Stimulated activated CD4-positive, alpha-beta T cell treated with anti-CD3 and anti-CD28 coated beads, Interleukin-4, amount 100 ng/mL, for 4 hours (primary cell): ENCODE measurements at places on chromosomes 3 and 15.

DNA sequence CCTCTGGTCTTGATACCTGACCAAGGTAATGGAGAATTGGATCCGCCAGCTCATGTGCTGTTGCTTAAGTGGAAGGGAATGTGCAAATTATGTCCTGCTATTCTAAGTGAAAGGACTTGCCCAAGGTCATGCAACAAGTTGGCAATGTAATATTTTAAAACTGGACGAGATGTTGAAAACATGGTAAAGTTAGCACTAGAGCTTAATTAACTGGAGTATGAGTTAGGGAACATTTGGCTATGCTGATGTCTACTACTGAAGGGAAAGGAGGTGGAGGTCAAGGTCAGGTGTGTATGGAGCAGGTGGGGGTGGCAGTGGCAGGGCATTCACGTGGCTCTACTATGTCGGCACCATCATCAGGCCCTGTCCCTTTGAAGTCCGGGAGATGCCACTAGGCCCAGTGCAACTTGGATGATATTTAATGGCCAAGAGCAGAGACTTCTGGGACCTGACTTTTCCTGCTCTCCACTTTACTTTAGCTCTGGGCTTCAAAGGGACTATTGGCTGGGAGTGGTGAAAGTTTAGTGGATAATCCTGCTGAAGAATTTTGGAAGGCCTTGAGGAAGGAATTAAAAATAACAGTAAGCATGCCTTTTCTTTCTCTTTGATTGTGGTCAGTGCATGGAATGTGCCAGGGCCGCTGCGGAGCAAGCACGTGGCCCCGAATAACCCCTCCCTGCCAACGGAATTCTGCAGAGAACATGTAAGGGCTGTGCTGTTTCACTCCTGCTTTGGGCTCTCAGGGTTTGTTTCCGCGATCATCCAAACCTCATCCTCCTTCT, 14.9 kb downstream of the SMAD3 start:
- DNase-seq = no peak

DNA sequence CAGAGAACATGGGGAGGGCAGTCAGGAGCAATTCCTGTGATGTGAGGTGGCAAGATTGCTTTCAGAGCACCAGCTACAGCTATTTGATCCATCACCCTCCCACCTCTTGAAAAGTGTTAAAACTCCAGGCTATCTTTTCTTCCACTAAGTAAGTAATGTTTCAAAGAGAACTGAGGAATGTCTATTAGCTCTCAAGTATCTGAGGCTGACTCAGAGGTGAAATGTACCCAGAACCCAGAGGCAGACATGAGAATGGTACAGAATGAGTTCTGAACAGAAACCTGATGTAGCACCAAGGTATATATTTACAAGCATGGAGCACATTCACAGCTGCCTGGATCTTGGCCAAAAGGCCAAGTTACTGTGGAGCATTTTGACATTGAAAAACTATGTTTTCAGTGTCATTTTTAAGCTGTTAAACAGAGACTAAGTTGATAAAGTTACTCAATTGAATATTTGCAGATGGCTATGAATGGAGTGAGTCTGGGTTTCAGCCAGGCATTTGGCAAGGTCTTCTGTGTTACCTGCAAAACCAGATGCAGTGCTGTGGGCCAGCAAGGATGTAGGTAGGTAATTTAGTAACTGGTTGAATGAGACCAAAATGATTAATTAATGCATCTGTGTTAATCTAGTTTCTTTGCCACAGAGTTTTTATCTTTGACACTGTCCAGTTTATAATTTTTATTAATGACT, 227.7 kb upstream of the CD96 start:
- DNase-seq = no peak

- no peak for DNase-seq
Observed at GRCh38 chr3:16503191-16503776, 10.2 kb downstream of the RFTN1 start.

- DNase-seq = no peak
Observed at GRCh38 chr3:23809294-23809693, 3.5 kb downstream of the UBE2E1 start.

DNA sequence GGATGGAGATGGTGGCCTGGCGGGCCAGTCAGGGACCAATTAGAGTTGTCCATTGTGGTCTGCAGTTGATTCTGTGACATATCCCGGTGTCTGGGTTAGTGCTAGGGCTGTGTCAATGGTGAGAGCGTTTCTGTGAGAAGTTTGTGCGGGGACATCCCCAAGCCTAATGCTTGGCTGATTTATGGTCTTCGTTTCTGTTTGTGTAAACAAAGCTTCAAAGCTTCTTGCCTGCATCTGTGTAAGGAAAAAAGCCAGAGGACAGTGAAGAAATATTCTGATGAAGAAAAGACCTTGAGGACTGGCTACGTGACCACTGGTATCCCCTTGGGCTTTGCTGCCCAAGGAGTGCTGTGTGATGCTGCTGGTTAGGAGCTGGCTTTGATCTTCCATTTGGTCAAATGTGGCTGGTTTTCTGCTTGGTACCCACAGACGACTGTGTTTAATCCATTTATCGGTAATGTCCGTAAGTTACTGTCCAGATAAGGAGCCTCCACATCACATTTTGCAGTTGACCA, 74.6 kb upstream of the LRTM1 start:
- DNase-seq = no peak

DNA sequence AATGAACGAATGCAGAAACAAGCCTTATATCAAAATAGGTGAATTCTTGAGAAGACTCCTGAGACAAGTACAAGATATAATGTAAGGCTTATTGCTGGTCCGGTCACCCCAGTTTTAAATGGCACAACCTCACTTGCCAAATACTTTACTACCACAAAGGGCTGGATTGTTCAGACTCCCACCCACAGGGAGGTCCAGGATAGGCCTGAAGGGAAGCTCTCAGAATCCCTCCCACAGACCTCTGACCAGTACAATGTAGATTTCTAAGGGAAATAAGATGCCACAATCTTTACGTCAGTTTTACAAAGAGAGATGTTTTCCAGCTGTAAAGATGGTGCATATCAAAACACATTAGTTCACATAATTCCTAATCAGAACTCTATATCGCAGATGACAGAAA, 577.7 kb upstream of the ADAMTS9 start:
- no peak for DNase-seq

DNA sequence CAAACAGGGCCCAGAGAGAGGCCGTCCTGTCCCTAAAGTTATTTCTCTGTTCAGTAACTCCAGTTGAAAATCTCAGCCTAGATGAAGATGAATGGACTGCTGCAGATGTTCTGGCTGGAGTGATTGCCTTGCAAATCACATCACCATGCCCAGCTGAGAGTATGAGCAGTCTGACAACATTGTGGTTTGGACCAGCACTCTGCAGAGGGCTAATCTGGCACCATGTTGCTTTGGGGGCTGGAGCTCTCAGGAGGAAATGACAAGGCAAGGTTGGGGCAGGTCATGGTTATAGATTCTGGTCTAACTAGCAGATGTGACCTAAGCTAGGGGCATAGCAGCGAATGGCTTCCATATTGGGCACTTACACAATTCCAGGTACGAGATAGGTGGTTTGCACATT, 314.2 kb downstream of the CLSTN2 start:
- no peak for DNase-seq

- DNase-seq = no peak
Observed at GRCh38 chr15:28919201-28919635, 33.4 kb downstream of the APBA2 start.

DNA sequence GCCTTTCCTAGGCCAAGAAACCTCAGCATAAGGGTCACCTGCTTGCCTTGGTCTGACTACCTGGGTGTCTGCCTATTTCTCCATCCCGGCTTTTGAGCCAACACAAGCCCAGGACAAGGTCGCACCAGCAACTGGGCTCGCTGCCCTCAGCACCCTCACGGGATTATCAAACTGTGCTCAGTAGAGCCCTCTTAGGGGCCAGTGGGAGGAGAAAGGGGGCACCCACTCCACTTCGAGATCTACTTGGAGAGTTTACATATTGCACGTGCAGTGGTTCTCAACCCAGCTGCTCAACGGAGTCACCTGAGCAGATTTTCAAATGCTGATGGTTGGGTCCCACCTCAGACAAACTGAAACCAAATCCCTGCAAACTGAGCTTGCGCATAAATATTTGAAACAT, 31.1 kb downstream of the TSPAN3 start:
- DNase-seq = no peak

DNA sequence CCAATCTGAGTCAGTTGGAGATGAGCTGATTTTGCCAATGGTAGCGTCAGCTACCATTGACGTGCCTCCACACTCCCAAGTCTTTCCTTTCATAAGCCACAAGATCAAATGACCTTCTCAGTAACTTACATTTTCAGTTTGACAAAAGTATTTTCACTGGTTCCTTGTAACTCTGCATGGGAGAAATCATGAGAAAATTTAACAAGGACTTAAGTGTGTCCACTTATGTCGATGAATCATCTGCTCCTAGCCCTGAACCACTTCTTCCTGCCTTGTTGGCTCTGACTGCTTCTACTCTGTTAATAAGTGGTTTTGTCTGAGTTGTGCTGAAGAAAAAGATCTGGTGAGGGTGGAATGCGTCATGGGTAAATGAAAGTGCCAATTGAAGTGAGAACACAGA, 101.2 kb downstream of the NFKBIZ start:
- DNase-seq = no peak

DNA sequence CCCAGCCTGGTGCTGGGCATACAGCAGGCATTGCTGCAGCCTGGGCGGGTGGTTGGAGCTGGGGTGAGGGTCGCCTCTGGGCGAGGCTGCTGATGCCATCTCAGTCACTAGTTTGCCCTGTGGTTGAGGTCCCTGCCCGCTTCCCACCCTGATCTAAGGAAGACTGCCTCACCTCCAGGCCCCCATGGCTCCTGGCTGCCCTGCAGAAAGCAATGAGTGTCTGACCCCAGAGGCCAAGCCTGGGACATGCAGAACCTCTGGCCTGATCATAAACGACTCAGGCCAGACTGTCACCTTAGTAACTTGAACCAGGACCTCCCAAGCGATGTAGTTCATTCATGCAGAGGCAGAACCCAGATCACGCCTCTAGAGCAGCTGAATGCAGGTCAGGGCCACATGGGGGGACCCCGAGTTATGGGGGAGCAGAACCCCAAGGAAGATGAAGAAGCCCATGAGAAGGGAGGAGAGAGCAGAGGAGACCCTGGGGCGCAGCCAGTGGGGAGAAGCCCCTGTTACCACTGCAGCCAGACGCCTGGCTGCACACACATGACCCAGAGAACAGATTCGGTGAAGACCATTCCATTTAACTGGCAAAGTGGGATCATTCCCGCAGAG, 213.9 kb downstream of the TBC1D2B start:
- DNase-seq = no peak

GRCh38 chr3:187247398-187247797, 44.1 kb downstream of the MASP1 start:
- DNase-seq = no peak

DNA sequence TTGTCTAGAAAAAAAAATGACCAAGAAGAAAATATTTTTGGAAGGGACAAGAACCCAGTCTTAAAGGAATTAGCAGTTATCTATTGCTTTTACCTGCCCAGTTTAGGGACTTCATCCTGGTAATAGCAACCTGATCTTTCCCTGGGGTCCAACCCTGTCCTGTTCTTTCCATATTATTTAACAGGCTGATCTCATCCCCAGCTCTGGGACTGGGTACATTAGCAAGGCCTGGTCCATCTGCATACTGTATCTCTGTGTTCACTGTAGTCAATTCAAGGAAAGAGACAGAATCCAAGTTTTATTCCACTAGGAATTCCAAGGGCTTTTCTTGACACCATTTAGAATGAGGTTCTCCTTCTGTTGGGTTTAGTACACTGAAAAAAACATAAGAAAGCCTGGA, 191.7 kb upstream of the GADL1 start:
- no peak for DNase-seq

- DNase-seq = no peak
Observed at GRCh38 chr15:78024883-78025282, 52.6 kb downstream of the TBC1D2B start.

DNA sequence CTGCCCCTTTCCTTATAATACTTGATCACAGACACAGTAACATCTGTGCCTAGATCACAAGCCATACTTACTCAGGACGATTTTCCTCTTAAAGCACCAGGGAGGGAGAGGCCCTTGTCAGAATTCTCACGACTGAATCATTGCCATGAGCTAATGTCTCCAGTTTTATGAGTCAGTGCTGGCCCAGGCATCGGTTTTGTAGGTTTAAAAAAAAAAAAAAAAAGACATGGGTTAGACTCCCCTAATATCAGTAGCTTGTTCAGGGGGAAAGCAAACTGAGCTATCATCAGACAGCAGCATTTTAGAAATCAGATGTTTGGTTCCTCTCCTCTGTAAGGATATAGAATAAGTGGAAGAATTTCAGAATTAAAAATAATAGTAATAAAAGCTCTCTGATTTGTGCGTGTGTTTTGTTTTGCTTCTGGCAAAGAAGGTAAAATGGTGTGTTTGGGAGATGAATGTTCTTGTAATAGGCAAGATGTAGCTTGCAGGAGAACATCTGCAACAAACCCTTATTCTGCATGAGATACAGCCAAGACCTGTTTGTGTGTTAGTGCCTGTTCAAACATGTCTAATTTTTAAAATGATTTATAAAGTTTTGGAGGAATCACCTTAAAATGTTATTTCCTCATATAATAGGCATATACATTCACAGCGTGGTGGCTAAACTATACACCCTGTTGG, 193.6 kb downstream of the TP63 start:
- DNase-seq = no peak

DNA sequence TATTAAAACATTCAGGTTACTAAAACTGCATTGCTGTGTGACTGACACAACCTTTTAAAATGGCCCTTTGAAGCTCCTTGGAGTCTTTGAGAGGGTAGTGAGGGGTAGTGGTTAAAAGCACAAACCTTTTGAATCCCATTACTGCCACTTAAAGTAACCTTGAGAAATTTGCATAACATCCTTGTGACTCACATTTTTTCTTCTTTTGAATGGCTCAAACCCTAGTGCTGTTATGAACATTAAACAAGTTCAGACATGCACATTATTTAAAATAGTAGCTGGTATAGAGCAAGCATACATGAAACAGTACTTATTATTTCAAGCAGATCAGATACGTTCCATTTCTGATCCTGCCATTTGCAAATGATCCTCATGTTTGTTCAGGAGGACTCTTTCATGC, 3.7 kb upstream of the CLDN1 start:
- no peak for DNase-seq

- peak; percentile 51 for DNase-seq
Observed at GRCh38 chr3:97871801-97872524, 50.2 kb downstream of the CRYBG3 start.

GRCh38 chr15:78101423-78102105, 9.2 kb downstream of the SH2D7 start:
- no peak for DNase-seq

GRCh38 chr15:90580946-90581345, 51.2 kb downstream of the CRTC3 start:
- no peak for DNase-seq

GRCh38 chr3:122984007-122984406, 43.6 kb downstream of the SEMA5B start:
- DNase-seq = no peak

- DNase-seq = no peak
Observed at GRCh38 chr3:45608885-45609284, 14.3 kb downstream of the LIMD1 start.

GRCh38 chr3:177981576-177981975, 554.7 kb upstream of the KCNMB2 start:
- no peak for DNase-seq

GRCh38 chr3:3278073-3278472, 98.6 kb upstream of the CRBN start:
- no peak for DNase-seq
